ENCODE measurements at places on chromosomes 16 and 17.

GRCh38 chr16:85114909-85115567, 2.8 kb upstream of the CIBAR2 start:
- DNase-seq: peak; percentile 78
- peaks cover 20% of the 10 kb centered on the region for H3K4me1 ChIP-seq
- no peaks in the 10 kb centered on the region for H3K36me3 ChIP-seq
- no peaks in the 10 kb centered on the region for H3K27me3 ChIP-seq
- peak overlapping the region; percentile 14 for H3K4me3 ChIP-seq

DNA sequence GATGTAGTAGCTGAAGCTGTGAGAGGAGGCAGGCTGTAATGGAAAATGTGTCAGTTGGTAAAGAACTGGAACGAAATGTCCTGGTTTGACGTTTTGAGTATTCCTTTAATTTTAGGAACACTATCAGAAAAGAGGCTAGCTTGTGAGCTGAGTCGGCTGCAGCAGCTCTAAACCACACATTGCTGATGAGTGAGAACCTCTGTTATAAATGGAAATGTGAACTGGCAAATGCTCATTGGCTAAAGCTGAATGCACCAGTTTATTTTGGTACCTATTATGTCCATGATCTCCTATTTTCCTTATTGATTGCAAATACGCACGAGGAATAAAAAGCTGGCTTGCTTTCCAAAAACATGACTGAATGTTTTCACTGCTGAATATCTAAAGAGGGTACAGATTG, 11.0 kb upstream of the WIPI1 start:
- peaks cover 4% of the 10 kb centered on the region for H3K4me1 ChIP-seq
- H3K27ac ChIP-seq: no peak overlapping the region
- H3K4me3 ChIP-seq: no peak overlapping the region

- no peaks in the 10 kb centered on the region for H3K27me3 ChIP-seq
- peak overlapping the region; percentile 54 for H3K27ac ChIP-seq
- H3K36me3 ChIP-seq: no peaks in the 10 kb centered on the region
- DNase-seq: no peak
- H3K4me1 ChIP-seq: peaks cover 51% of the 10 kb centered on the region
These were observed 21.8 kb downstream of the ACSM1 start for GRCh38 chr16:20675488-20676267.

GRCh38 chr16:68070806-68071517, 14.2 kb upstream of the NFATC3 start:
- H3K36me3 ChIP-seq: peaks cover 75% of the 10 kb centered on the region
- H3K27ac ChIP-seq: peak overlapping the region; percentile 69
- no peak for DNase-seq

GRCh38 chr16:61645561-61645960, 390.7 kb downstream of the CDH8 start:
- H3K27me3 ChIP-seq: no peaks in the 10 kb centered on the region
- no peak overlapping the region for H3K27ac ChIP-seq
- DNase-seq: no peak
- no peaks in the 10 kb centered on the region for H3K4me1 ChIP-seq
- H3K36me3 ChIP-seq: no peaks in the 10 kb centered on the region
- H3K4me3 ChIP-seq: no peak overlapping the region

- DNase-seq: no peak
- no peaks in the 10 kb centered on the region for H3K36me3 ChIP-seq
- no peak overlapping the region for H3K4me3 ChIP-seq
- H3K4me1 ChIP-seq: no peaks in the 10 kb centered on the region
- H3K27me3 ChIP-seq: no peaks in the 10 kb centered on the region
These were observed 573.9 kb downstream of the KCNJ18 start for GRCh38 chr17:22266231-22266630.

DNA sequence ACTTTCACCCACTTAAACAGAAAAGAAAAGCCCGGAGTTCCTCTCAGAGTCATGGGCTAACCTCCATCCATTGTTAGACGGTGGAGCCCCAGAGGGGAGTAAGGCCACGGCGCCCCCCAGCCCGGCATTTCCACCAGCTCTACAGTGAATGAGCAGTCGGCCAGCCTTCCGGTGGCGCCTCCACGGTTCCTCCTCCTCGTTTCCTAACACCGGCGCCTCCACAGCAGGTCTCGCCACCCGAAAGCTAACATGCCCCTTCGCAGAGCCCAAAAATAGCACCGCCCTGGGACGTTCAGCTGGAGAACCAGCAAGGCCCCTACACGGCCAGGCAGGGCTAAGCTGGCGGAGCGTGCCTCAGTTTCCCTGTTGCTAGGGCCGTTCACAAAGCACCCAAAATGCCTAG, 858 bp downstream of the MMD start:
- peak overlapping the region; percentile 83 for H3K27ac ChIP-seq
- peaks cover 15% of the 10 kb centered on the region for H3K27me3 ChIP-seq
- H3K4me1 ChIP-seq: peaks cover 40% of the 10 kb centered on the region
- H3K4me3 ChIP-seq: peak overlapping the region; percentile 94
- peak; percentile 32 for DNase-seq

GRCh38 chr17:41567317-41567716, 4.5 kb downstream of the KRT9 start:
- no peaks in the 10 kb centered on the region for H3K27me3 ChIP-seq
- H3K4me3 ChIP-seq: no peak overlapping the region
- DNase-seq: no peak
- peak overlapping the region; percentile 13 for H3K27ac ChIP-seq

DNA sequence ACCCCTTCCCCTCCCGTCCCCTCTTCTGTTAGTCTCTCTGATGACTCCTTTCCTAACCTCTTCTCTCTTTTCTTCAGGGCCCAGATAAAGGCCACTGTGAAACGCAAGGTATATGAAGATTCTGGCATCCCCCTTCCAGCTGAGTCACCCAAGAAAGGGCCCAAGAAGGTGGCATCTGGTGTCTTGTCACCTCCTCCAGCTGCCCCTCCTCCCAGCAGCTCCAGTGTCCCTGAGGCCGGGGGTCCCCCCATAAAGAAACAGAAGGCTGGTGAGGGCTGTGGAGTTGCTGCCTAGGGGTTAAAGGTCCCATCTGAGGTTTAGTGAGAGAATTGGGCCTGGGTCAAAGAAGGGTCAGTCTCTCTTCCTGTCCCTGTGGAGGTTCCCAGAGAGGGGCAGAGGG, 4.0 kb downstream of the RNASEK start:
- peak overlapping the region; percentile 98 for H3K27ac ChIP-seq
- H3K4me3 ChIP-seq: no peak overlapping the region
- DNase-seq: no peak
- peaks cover 15% of the 10 kb centered on the region for H3K36me3 ChIP-seq

GRCh38 chr16:66525396-66526180, 24.3 kb downstream of the TK2 start:
- H3K4me3 ChIP-seq: no peak overlapping the region
- H3K27ac ChIP-seq: peak overlapping the region; percentile 99
- peaks cover 31% of the 10 kb centered on the region for H3K36me3 ChIP-seq
- no peaks in the 10 kb centered on the region for H3K27me3 ChIP-seq
- H3K4me1 ChIP-seq: peaks cover 75% of the 10 kb centered on the region
- peak; percentile 94 for DNase-seq

DNA sequence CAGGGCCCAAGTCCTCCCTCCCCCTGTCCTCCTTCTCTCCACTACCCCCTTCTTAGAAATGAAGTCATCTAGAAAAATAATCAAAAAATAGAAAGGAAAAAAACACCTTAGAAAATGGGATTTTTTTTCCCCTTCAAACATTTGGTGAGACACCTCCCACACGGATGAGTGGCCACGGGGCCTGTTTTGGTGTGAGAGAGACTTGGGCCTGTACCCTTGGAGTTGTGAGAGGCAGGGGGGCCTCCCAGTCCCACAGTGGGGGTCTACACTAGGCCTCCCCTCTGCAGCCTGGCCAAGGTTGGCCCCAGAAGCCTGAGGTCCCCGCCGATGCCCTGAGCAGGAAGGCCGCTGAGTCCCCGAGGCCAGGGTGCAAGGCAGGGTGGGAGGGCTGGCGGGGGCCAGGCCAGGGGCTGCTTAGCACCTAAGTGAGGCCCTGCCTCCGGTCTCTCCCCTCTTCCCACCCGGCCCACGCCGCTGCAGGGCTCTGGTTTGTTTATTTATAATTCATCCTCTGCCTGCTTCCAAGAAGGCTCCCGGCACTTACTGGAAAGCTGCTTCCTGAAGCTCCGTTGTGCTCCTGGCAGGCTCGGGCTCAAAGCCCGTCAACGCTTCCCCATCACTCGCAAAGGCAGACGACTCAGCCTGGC, 26.4 kb downstream of the NPTX1 start:
- H3K36me3 ChIP-seq: no peaks in the 10 kb centered on the region
- H3K4me1 ChIP-seq: peaks cover 6% of the 10 kb centered on the region
- no peak overlapping the region for H3K4me3 ChIP-seq
- no peak overlapping the region for H3K27ac ChIP-seq
- H3K27me3 ChIP-seq: no peaks in the 10 kb centered on the region

DNA sequence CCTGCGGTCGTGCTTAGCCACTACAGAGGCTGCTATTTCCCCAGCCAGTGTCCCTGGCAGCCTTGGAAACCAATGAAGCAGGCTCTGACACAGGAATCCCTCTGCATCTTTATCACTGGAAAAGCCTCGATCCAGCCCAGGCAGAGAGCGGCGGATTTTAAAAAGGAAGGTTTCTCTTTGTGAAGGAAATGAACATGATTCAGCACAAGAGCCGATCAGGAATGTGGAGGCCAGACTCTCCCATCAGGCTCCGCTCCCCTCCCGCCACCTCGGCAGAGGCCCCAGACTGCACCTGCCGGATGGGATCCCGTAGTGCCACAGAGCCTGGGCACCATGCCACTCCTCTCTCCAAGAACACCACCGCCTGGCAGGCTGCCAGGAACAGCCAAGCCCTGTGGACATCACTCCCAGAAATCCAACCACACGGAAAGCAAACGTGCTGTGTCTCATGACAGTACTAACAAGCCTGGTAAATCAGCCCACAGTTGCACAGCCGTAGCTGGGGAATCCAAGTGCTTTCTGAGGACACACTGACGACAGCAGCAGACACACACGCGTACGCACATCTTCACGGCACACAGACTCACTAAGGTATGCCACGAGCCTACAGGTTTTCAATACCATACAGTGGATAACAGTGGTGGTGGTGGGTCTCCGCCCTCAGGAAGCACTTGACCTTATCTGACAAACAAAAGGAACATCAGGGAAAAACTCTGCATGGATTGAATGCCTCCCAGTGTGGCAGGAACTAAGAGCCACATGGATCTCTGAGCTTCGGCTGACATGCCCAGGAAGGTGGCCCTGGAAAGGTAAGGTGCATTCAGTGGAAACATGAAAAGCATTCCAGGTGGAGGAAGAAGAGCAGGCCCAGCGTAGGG, 5.4 kb downstream of the LRRC75A start:
- no peak for DNase-seq
- peaks cover 6% of the 10 kb centered on the region for H3K27me3 ChIP-seq
- no peaks in the 10 kb centered on the region for H3K36me3 ChIP-seq
- no peak overlapping the region for H3K4me3 ChIP-seq
- peaks cover 8% of the 10 kb centered on the region for H3K4me1 ChIP-seq
- H3K27ac ChIP-seq: no peak overlapping the region

DNA sequence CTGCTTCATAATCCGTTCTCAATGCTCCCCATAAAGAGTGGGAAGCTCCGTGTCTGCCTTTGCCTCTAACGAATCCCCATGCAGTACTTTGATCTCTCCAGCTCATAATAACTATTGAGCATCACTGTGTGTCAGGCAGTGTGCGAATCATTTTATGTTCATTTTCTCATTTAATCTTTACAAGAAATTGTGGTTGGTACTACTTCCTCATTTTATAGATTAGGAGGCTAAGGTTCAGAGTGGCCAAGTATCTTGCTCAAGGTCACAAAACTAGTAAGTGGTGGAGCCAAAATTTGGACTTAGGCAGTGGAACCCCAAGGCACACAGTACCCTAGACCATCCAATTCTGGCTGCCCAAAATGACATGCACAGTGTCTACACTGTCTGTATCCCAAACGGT, 44.8 kb downstream of the ABCC12 start:
- no peaks in the 10 kb centered on the region for H3K36me3 ChIP-seq
- no peak overlapping the region for H3K4me3 ChIP-seq
- H3K27ac ChIP-seq: no peak overlapping the region
- no peak for DNase-seq
- no peaks in the 10 kb centered on the region for H3K4me1 ChIP-seq

GRCh38 chr17:36494674-36495073, 8.2 kb downstream of the ZNHIT3 start:
- H3K4me3 ChIP-seq: no peak overlapping the region
- no peaks in the 10 kb centered on the region for H3K4me1 ChIP-seq
- no peak for DNase-seq

GRCh38 chr16:81151648-81152310, 55.6 kb upstream of the GCSH start:
- H3K27ac ChIP-seq: no peak overlapping the region
- no peaks in the 10 kb centered on the region for H3K27me3 ChIP-seq
- no peaks in the 10 kb centered on the region for H3K4me1 ChIP-seq
- H3K36me3 ChIP-seq: no peaks in the 10 kb centered on the region
- no peak for DNase-seq

- H3K4me1 ChIP-seq: no peaks in the 10 kb centered on the region
- H3K4me3 ChIP-seq: no peak overlapping the region
- no peak overlapping the region for H3K27ac ChIP-seq
- no peak for DNase-seq
- H3K27me3 ChIP-seq: no peaks in the 10 kb centered on the region
These were observed 47.6 kb downstream of the MYH13 start for GRCh38 chr17:10325031-10325695.

DNA sequence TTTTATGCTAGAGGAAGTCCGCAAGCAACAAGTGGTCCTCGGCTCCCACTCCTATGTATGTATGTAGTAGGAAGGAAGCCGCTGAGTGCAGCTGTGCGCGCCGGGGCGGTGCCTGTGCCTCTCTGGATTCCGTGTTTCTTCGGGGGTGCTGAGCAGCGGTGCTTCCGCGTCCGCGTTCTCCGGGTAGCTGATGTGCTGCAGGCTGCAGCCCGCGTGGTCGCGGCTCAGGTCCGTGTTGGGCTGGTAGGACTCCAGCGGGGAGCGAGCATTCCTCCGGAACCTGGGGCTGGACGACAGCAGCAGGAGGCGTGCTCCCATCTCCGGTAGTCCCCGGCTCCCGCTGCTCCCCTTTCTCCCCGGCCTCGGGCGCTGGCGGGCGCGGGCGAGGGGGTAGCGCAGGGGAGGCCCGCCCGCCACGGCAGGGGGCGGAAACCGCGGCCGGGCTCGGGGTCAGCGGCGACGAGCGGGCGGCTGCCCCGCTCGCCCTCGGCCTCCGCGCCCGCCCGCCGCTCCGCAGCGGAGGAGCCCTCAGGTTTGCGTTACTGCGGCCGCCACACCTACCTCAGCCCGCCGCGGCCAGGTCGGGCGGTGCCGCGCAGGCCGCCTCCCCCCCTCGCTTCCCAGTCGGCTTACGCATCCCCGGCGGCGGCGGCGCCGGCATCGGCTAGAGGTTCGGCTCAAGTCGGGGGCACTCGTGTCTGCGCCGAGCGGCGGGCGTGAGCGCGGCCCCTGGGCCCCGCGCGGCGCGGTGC, 487 bp downstream of the C17orf67 start:
- H3K27me3 ChIP-seq: no peaks in the 10 kb centered on the region
- peak overlapping the region; percentile 70 for H3K27ac ChIP-seq
- peak overlapping the region; percentile 38 for H3K4me3 ChIP-seq
- no peaks in the 10 kb centered on the region for H3K36me3 ChIP-seq

- H3K4me1 ChIP-seq: no peaks in the 10 kb centered on the region
- no peaks in the 10 kb centered on the region for H3K27me3 ChIP-seq
- H3K4me3 ChIP-seq: no peak overlapping the region
- no peak overlapping the region for H3K27ac ChIP-seq
- H3K36me3 ChIP-seq: no peaks in the 10 kb centered on the region
- DNase-seq: no peak
These were observed 34.0 kb upstream of the NLK start for GRCh38 chr17:28008513-28008912.

Measured in CD14-positive monocyte (primary cell).